ENCODE measurements at places on chromosomes 12 and 14.

DNA sequence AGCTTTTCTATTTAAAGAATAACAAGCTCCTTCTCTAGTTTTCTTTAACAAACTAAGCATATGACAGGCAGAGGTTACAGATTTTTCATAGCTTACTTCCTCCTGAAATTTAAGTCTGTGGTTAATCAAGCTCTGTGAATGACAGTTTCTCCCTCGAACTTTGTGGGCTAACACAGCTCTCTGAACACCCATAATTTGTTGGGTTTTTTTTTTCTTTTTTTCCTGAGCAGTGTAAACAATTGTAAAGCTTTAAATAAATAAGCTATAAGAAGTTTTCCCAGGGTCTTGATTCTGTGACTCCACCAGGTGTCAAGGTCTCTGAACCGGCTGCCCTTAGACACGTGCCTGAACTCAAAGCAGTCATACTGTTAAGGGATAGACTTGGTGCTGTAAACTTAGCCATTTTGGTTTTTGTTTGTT is 128.1 kb upstream of the AMIGO2 start:
- no peaks in the 10 kb centered on the region for H3K27me3 ChIP-seq
- no peaks in the 10 kb centered on the region for H3K4me1 ChIP-seq
- DNase-seq, result no peak
- no peak overlapping the region for H3K4me3 ChIP-seq

DNA sequence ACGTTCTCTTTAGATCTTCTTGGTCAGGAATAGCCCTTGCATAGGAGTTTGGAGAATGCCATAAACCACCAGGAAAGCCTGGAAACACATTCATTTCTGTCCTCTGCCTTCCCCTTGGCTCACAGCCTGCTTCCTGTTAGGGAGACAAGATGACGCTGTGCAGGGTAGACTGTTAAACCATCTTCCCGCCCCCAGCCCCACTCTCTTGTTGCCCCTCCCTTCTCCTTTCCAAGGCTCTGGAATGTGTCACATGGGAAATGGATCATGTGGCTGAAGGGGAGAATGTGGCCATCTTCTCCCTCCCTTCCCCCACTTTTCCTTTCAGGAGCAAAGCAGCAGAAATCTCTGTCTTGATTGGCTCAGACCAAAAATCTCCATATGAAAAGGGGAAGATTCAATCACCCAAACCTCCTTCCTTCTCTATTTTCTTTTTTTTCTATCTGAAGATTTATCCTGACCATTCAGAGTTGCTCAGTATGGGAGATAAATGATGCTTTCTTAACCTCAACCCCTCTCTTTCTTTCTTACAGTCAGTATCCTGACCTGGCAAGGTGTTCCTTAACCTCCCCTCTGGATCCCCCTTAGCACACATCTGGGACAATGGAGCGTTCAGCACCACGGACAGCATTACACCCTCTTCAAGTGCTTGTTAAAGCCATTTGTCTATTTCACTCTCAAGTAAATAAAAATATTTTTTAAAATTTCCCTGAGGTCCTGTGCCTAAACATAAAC is 11.4 kb downstream of the GPR19 start:
- H3K36me3 ChIP-seq, result no peaks in the 10 kb centered on the region
- H3K4me1 ChIP-seq, result no peaks in the 10 kb centered on the region
- no peak overlapping the region for H3K4me3 ChIP-seq
- no peak overlapping the region for H3K27ac ChIP-seq
- H3K27me3 ChIP-seq, result no peaks in the 10 kb centered on the region
- DNase-seq, result peak; percentile 48

DNA sequence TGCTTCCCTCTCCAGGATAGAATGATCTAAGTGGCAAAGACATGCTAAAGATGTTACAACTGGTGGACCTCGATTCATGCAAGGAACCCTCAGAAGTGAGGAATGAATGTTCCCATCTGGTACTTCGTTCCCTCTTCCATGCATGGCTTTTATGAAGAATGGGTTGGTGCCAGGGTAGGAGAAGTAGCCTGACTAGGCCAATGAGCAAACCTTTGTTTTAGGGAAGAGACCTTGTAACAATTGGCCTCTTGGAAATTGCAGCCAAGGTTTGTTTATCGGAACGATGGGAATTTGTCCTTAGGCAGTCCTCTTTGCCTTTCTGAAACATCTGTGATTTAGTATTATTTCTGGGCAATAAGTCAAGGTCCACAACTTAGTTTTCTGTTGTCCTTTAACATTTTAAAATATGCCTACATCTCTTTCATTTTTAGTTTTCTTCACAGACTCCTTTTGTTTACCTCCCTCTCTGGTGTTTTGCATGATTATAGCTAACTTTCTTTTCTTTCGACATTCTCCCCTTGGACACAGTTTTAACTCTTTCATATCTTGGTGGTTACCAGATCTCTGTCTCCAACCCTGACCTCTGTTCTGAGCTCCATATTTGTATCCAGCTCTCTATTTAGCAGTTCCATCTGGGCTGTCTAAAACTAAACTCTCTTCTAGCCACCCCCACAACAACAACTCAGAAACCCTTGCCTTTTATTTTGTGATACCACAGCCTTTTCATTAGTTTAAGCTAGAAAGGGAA is 70.0 kb downstream of the DIP2B start:
- H3K27ac ChIP-seq, result peak overlapping the region; percentile 4
- no peaks in the 10 kb centered on the region for H3K27me3 ChIP-seq
- H3K36me3 ChIP-seq, result no peaks in the 10 kb centered on the region
- peak; percentile 79 for DNase-seq

GRCh38 chr14:70921669-70922068 is 14.4 kb downstream of the PCNX1 start:
- no peak overlapping the region for H3K27ac ChIP-seq
- no peaks in the 10 kb centered on the region for H3K4me1 ChIP-seq
- H3K4me3 ChIP-seq, result no peak overlapping the region
- no peak for DNase-seq

DNA sequence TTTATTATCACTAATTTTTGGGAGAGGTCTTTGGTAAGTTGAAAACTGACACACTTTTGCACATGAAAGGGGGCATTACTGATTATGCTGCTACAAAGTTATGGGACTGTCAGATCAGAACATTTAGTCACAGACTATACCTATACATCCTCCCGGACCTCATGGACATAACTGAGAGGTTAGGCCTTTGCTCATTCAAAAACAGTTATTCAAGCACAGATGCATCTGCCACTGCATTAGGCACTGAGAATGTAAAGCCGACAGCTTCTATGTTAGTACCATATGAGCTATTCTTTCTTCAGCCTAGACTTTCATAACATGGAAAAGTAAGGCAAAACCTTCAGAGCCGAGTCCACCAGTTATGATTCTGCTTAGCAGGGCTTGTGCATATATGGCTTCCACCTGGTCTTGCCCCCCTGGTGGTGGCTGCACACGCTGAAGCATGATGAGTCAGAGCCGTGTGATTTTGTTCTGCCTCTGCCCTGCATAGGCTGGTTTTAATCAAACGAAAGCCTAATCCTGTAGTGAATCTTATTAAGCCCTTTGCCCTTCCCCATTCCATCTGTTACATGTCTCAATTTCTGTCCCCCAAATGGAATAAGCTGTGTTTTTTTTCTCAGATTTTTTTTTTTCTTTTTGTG is 21.8 kb upstream of the RNU6-8 start:
- no peaks in the 10 kb centered on the region for H3K36me3 ChIP-seq
- no peaks in the 10 kb centered on the region for H3K27me3 ChIP-seq
- DNase-seq, result peak; percentile 71
- no peaks in the 10 kb centered on the region for H3K4me1 ChIP-seq

DNA sequence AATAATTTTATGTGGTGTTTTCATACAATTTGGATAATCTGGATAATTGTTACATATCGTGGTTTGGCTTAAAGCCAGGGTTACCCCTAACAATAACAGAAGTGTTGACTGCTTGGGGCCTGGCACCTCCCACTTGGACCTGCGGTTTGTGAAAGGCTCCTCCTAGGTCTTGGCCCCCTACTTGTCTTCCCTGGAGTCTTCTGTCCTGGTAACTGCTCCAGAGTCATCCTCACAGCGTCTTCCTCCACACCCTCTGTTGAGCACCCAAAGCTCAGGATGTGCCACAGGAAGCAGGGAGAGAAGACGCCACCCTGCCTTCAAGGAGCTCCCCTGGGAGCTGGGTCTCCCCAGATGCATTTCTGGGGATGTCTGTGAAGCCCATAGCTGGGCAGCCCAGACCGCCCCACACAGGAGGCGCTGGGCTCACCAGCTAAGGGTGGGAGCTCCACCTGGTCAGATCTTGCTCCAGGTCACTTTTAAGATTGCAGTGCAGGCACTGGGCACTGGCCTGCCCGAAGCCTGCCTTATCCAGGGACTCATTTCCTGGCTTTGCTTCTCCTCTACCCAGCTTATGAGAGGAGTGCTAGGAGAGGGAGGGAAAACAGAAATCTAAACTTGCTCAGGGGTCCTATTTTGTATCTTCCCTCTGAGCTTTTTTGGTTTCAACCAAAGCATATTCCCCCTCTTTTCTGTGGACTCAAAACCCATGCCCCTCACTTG is 98.2 kb downstream of the ZFP36L1 start:
- DNase-seq, result peak; percentile 80
- no peak overlapping the region for H3K4me3 ChIP-seq
- no peaks in the 10 kb centered on the region for H3K36me3 ChIP-seq
- peaks cover 32% of the 10 kb centered on the region for H3K4me1 ChIP-seq

Data from fibroblast of lung (primary cell).